Activated T-cell treated with anti-CD3 and anti-CD28 coated beads, Interleukin-2, amount 50 U/mL, for 24 hours (primary cell): ENCODE measurements at places on chromosomes 16 and 17.

GRCh38 chr16:3645504-3646347 lies 8.8 kb upstream of the DNASE1 start:
- DNase-seq, result peak; percentile 24

- no peak for DNase-seq
Observed at GRCh38 chr17:41019415-41019814, 7.6 kb downstream of the KRTAP1-5 start.

- no peak for DNase-seq
Observed at GRCh38 chr16:30805056-30805369, 18.0 kb upstream of the ZNF629 start.

DNA sequence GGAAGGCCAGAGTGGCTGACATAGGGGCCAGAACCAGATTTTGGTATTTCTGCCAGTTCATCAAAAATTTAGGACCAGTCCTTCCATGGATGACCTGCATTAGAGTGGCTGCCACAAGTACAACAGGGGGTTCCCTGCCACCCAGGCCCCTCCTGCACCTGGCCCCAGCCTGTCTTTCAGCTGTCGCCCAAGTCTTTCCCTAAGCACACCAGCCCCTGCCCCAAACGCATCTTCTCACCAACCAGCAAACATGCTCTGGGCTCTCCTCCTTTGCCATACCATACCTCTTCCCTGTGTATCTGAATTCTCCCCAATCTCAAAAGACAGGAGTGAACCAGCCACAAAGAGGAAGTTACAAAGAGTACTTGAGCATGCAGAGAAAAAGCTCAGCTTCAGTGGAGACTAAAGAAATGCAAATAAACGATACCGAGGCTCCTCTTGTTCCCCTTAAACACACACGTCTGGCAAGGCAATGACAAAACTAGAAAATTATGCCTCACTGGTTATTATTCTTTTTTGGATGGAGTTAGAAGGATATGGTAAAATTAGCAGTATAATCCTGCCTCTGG lies 130.6 kb downstream of the DYNLRB2 start:
- DNase-seq, result no peak

DNA sequence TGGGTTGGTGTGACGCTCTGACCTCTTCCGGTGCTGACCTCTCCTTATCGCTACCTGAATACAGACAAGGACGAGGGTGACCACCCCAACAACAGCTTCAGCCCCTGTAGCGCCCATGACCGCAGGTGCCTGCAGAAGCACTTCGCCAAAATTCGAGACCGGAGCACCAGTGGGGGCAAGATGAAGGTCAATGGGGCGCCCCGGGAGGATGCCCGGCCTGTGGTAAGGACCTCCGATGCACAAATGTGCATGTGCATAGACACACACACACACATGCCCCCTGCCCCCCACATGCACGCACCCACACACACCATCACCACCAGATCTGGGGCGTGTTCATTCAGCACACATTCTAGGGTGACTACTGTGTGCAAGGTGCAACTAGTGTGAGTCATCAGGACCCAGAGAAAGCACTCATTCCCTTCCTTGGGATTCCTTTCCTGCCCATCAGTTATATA lies 9.7 kb downstream of the IGFBP4 start:
- DNase-seq, result no peak

- no peak for DNase-seq
Observed at GRCh38 chr17:41797377-41797776, 10.9 kb upstream of the JUP start.

GRCh38 chr17:10875984-10876555 lies 38.2 kb upstream of the PIRT start:
- DNase-seq, result peak; percentile 42

- DNase-seq, result peak; percentile 74
Observed at GRCh38 chr17:81239714-81240555, 817 bp downstream of the NDUFAF8 start.

DNA sequence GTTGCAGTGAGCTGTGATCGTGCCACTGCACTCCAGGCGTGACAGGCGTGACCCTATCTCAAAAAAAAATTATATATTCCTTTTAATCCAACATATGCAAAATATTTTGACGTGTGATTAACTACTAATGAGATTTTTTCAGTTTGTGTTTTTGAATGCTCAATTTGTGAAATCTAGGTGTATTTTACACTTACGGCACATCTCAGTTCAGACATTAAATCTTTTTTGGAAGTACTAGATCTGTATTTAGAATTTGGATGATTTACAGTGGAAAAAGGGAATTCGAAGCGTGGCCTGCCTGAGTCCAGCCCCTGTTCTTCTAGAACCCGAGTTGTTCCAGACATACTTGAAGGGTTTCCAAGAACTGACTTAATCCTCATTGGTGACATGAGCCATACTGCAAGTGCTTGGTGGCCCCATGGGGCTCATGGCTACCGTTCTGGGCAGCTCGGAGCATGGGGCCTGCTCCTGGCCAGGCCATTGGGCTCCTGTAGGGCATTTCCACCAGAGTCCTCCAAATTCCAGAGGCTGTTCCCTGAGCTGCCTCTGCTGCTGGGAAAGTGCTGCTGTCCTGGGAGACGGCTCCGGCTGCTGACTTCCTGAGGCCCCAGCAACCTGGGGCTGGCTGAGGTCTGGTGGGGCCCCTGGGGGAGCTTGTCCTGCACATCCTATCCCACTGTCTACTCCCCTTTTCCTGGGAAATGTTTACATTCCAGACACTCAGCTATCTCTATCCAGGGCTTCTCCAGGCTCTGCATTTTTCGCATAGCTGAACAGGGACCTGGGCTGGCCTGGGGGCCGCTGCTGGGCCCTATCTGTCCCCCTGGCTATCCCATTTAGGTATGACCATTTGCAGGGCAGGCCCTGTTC lies 27.2 kb downstream of the LLGL2 start:
- no peak for DNase-seq

DNA sequence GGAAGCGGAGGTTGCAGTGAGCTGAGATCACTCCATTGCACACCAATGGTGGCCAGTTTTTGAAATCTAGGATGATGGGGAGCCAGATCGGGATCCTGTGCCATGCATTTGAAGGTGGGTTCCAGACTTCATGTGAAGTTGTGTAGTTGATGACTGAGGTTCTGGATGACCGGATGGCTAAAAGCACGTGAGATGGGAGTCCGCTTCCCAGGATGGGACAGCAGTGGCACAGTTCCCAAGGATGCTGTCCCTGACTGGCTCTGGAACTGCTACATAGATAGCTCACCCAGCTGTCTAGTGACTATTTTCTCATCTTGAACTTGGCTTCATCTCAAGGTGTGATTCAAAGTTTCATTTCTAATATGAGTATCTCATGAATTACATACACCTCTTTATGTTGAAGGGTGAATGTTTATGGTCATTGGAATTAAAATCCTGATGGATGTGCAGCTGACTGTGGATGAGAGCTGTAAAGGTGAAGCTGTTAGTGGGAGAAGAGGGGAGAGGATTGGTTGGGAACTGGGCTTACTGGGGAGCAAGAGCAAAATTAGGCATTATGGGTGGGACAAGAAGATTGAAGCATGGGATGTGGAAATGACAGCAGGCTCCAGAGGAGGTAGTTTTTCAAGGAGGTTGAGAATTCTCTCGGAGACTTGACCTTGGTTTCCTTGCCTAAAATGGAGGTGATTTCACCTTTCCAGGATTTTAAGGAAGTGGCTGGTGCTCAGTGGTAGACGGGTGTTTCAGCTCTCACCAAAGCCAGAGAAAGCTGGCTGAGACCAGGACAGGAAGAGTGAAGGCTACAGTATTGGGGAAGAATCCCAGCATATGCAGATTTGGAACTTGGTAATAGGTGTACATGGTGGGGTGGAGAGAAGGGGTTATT lies 8.2 kb downstream of the TUFM start:
- DNase-seq, result no peak

DNA sequence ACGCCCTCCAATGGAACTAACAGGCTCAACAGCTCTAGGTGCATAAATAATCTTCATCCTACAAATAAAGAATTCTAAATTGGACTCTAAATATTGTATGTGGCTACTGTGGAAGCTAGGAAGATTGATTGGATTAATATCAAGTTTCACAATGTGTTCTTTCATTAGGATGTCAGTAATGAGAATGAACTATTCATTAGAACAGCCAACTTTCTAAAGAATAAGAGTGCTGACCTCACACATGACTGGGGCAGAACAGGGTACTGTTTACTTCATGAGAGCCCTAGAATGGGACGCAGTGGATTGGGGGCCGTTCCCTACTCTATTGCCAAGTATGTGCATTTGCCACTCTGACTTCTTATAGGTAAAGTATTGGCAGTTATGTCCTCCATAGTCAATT lies 528.2 kb upstream of the RBFOX1 start:
- no peak for DNase-seq

GRCh38 chr16:57185446-57185944 lies 344 bp downstream of the PSME3IP1 start:
- no peak for DNase-seq

DNA sequence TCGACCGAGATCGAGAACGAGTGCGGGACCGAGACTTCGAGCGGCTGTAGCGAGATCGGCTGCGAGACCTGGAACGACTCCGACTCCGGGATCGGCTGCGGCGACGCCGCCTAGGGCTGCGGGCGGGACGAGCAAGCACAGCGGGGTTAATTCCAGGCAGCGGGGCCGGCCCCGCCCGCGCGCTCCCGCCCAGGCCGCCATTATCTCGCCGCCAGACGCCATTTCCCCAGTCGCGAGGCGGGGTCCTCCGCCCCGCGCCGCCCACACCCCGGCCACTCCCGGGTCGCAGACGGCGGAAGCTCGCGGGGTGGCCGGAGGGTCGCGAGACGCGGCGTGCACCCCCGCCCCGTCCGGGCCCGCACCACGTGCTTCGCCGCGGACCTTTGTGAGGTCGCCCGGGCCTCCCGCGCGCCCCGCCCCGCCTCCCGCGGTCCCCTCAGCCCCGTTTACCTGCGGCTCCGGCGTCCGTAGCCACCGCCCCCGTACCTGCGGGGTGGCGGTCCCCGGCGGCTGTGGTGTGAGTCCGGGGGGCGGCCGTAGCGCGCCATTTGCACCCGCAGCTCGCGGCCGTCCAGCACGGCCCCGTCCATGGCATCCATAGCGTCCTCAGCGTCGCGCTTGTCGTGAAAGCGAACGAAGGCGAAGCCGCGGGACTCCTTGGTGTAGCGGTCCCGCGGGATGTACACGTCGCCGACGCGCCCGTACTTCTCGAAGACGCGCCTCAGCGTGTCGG lies 616 bp downstream of the SRSF2 start:
- peak; percentile 80 for DNase-seq

GRCh38 chr17:66283296-66283934 lies 19.0 kb upstream of the PRKCA start:
- no peak for DNase-seq

- no peak for DNase-seq
Observed at GRCh38 chr16:11797957-11798299, 870 bp upstream of the ZC3H7A start.

GRCh38 chr16:75099738-75100602 lies 16.6 kb downstream of the LDHD start:
- peak; percentile 66 for DNase-seq

- no peak for DNase-seq
Observed at GRCh38 chr16:9311303-9311954, 220.0 kb downstream of the HAPSTR1 start.

DNA sequence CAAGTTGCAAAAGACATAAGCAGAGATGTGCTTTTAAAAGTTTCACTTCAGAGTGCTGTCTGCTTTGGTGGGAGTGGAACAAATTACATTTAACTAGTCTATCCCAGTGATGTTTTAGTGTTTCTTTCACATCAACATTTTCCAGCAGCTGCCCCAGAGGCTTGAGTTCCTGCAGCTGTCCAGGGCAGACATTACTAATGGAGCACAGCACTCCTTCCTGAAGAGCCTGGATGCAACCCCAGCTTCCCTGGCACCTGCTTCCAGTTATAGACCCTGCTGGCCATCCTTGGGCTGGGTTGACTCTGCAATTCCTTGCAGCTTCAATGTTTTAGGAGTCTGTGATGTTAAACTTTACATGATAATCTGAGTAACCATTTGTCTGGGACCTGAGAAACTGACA lies 61.4 kb upstream of the PIRT start:
- DNase-seq, result no peak

DNA sequence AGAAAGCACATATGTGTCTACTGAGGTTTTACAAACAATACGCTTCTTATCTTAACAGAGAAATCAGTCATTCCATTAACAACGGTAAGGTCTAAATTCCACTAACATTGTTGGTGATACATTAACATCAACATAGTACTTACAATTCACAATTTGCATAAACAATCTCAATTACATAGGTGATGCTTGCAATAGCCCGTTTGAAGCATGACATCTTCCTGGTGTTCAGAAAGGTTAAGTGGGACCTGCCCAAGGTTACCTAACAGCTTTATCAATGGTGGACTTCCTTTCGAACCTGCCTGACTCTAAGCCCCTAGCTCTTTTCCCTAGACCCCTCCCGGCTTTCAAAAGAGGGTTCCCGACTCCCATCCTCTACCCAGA lies 699 bp downstream of the FAM222B start:
- DNase-seq, result no peak

- DNase-seq, result no peak
Observed at GRCh38 chr17:43543300-43543699, 2.8 kb downstream of the ETV4 start.

GRCh38 chr17:82065193-82065637 lies 389 bp downstream of the DUS1L start:
- DNase-seq, result no peak

DNA sequence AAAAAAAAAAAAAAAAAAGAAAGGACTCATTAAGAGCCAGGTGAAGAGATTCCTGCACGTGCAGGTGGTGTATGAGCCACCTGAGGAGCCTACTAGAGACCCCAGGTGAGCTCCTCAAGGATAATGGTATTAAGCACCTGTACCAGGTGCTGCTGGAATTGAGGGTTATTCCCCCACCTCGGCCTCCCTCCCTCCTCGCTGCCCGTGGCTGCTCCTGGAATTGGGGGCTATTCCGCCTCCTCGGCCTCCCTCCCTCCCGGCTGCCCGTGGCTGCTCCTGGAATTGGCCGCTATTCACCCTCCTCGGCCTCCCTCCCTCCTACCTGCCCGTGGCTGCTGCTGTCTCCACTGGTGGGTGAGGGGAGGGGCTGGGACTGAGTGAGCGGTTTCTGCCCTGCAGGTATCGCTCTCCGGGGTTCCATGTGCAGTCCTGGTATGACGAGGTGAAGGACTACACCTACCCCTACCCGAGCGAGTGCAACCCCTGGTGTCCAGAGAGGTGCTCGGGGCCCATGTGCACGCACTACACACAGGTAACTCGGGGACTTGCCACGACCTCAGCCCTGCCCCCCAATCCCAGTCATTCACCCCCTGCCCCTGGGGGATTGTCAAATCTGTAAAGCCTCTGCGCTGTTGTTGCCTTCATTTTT lies 29.3 kb downstream of the CRISPLD2 start:
- DNase-seq, result no peak

- DNase-seq, result no peak
Observed at GRCh38 chr17:1270210-1271029, at the start of gene BHLHA9. Gene BHLHA9, plus strand, starts transcription at chr17:1270444. Its CDS starts 120 bp downstream, at chr17:1270564.
